ENCODE measurements at places on chromosomes 5 and 9. TPM values are rescaled to one million over a fixed set of nuclear protein-coding genes. Genes with fewer than 3 reads are reported as not detected.

GRCh38 chr9:18717759-18718158 is 243.8 kb downstream of the ADAMTSL1 start:
- DNase-seq, result peak; percentile 20

DNA sequence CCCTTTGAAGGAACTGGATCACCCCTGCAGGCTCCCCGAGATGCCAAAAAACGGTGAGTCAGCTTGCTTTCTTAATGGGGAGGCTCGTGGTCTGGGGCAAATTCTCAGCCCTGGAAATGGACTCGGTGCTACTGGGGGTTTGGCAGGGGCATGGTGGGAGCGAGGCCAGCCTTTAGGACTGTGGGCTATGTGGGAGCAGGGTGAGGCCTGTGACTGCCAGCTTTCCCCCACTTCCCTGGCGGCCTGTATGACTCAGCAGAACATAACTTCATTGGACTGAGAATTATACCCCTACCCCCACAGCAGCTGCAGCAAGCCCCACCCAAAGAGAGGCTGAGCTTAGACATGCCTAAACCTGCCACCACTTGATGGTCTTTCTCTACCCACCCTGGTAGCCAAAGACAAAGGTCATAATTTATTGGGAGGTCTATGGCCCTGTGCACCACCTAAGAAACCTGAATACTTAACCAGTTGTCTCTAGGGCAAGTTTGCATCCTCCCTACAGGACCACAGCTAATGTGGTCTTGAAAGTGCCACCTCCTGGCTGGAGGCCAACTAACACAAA is 325.3 kb downstream of the TLE1 start:
- DNase-seq, result no peak

GRCh38 chr9:106755736-106756135 is 107.2 kb upstream of the ZNF462 start:
- peak; percentile 80 for DNase-seq

- peak; percentile 94 for DNase-seq
Observed at GRCh38 chr9:37943345-37944265, 39.7 kb upstream of the SLC25A51 start.

DNA sequence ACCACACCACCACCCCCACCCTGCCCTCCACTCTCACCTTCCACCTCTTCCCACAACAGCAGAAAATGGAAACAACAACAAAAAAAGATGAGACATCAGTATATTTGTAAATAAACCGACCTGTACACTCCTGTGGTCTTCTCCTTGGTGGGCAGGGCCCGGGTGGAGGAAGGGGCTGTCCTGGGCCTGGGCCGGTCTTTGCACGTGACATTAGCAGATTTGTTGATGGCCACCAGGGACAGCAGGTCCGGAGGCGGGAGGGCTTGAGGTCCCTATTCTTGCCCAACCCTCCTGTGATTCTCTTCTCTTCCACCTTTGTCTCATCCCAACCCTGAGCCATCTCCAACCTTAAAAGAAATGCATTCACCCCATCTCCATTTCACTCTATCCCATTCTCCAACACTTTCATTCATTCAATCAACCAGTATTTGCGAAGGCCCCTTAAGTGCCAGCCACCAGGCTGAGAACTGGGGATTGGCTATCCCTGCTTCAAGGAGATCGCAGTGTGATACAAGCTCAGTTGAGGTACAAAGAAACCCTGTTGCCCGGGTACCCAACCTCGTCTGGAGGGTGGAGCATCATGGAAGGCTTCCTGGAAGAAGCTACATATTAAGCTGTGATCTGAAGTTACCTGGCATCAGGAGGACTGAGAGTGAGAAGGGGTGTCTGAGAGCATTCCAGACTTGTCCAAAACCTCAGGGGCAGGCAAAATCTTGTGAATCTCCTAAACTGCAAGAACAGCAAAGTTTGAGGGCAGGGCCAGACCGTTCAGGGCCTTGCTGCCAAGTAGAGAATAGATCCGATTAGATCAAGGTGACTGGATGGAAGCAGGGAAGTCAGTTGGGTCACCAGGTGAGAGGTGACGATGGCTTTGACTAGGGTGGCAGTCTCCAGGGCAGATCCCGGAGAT is 87.4 kb downstream of the LMX1B start:
- DNase-seq, result no peak

DNA sequence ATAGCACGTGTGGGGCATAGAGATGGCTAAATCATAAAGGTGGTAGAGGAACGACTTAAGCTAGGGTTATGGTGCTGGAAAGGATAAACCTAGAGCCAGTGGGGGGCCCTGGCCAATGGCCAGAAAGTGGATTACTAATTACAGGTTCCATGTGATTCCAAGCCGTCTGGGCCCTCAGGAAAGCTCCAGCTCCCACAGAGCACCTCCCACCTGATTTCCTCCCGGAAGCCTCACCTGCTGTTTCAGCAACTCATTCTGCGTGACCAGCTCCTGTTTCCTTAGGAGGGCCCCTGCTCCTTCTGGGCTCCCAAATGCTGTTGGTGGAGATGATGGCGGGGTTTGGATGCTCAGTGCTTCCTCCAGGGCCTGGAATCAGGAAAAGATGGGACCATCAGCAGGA is 16.2 kb downstream of the GPX3 start:
- DNase-seq, result peak; percentile 60

- no peak for DNase-seq
Observed at GRCh38 chr5:38167562-38167996, 90.8 kb upstream of the EGFLAM start.

DNA sequence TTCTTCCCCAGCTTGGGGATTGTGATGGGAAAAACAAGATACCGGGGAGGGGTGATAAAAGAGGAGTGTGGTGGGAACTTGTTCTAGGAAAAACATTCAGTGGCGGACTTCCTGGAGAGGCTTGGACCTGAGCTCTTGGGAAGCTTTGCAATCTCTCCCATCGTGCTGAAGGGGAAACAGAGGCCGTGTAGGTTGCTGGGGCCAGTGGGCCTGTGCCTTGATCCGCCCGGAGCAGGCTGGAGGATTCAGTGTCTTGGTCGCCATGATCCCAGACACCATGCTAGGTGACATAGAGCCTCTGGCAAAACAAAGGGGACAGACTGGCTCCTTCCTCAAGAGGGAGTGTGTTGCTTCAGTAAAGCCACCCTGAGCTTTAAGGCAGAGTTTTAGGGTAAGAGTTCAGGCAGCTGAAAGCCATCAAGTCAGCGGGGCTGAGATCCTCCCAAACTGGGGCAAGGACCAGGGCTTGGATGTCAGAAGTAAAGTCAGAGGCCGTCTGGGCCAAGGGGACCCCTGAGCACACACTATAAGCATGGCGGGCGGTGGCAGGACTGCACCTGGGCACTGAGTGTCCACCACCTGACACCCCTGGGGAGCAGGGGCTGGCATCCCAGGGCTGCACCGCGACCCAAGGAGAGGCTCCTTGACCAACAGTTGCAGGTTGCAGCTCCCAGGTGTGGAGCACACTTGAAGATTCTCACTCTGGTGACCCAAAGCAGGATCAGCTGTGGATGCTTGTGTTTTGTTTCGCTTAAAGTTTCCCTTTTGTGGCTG is 44.7 kb downstream of the TRIP13 start:
- no peak for DNase-seq

- no peak for DNase-seq
Observed at GRCh38 chr5:112024221-112024620, 267.2 kb upstream of the NREP start.

DNA sequence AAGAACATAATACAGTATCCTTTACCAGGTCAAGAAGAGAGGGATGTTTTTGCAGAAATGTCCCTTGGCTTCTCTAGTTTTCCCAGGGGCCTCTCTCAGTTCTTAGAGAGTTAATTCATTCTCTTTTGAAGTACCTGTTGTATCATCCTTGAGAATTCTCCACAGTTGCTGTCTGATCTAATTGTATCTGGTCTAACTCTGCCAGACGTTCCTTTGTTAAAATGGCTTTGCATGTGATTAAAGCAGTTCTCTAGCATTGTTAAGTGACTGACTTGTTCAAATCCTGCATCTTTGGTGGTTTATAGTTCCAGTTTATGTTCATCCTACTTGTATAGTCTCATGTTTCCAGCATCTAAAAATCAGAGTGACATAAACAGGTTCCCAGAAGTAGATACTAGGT is 65.0 kb downstream of the KIAA1958 start:
- no peak for DNase-seq

SLC6A7 gene
- total RNA-seq, result not detected

Measured in renal cortical epithelial cell (primary cell).